NB4 (cell line): ENCODE measurements at places on chromosomes 3 and 15.

DNA sequence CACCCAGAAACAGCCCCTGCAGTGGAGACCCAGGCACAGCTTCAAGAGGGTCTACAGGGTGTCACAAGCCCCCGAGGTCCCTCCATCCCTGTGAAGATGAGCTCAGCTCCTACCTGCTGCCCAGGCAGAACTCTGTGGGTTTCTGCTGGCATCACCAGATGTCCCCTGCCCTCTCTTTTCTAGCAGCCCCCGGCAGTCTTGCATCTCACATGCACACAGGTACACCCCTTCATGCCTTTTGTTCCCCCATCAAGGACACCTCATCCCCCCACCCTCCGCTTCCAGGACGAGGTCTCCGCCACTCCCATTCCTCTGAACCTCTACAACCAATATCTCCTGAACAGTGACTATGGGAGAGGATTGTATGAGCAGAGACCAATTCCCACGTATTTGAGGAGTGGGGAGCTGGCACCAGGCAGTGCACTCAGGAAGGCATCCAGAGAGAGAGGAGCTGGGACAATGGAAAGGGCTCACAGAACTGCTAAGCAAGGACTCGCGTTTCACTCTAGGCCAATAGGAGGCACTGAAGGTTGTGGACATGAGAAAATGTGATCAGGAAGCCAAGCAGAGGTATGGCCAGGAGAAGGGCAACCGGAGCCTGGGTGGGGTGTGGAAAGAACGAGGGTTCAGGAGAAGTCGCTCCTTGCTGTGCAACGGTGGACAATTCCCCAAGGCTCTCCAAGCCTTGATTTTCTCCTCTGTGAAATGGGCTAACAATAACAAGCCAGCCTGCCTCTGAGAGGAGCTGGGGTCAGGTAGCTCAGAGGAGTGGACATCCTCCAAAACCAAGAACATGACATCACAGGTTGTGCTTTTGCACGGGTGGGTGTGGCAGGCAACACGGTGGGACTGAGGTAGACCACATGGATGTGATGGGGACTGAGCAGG, 115.2 kb downstream of the CHSY1 start:
- DNase-seq: peak; percentile 50

- DNase-seq: peak; percentile 75
Measured at GRCh38 chr3:100269410-100270214, 8.8 kb downstream of the TBC1D23 start.

DNA sequence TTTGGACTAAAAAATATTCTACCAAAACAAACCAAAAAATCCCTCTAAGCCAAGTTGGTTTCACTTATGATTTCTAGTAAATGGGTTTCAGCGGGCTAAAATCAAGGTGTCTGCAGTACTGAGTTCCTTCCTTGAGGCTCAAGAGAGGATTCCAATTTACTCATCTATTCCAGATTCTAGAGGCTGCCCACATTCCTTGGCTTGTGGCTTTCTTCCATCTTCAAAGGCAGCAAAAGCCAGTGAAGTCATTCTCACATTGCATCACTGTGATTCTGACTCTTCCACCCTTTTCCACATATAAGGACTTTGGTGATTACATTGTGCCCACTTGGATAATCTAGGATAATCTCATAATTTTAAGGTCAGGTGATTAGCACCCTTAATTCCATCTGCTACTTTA, 48.1 kb downstream of the DPPA2 start:
- no peak for DNase-seq

DNA sequence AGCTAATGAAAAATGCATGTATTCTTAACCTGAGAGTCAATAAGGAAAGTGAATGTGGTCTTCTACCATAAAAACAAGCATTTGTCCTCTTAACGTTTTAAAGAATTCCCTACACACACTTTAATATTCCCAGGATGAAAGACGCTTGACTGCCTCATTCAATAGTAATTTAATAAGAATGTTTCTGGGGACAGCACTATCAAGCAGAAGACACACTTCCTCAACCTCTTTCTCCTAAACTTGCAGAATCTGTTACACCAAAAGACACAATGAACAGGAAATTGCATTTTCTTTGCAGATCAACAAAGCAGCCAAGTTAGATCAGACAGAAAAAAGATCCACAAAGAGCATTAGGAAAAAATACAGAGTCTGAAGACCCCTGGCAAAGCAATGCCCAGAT, 97.7 kb downstream of the PLCH1 start:
- no peak for DNase-seq

- no peak for DNase-seq
Measured at GRCh38 chr3:143750841-143751240, 97.4 kb downstream of the SLC9A9 start.

GRCh38 chr3:32586356-32586755, 15.7 kb upstream of the DYNC1LI1 start:
- no peak for DNase-seq
